Activated naive CD4-positive, alpha-beta T cell (primary cell): ENCODE measurements at places on chromosomes 6 and 20.

DNA sequence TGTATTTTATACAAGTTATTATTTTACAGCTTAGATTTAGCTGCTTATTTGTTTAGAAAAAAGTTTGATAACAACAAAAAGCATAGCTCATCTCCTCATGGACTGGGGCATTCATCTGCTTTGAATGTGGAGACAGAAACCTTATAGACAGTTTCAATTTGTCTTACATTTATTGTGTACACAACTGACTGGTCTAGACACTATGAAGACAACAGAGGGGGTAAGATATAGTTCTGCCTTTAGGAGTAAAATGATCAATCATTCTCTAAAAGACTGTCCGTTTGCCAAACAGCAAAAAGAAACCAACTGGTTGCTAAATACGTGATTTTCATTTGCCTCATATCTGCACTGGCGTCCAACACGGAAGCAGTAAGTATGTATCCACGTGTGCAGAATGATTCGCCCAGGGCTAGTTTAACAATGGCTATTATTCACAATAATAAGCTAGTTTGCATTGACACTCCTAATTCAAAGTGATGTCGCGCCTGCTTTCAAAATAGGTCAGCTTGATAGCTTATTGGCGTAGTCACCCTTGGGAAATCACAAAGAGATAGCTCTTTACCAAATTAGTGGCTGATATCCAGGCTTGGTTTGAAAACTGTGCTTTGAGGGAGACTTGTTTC, 153.6 kb downstream of the BMP2 start:
- DNase-seq: no peak

- no peak for DNase-seq
Observed at GRCh38 chr6:5053038-5053437, 32.1 kb upstream of the PPP1R3G start.

- no peak for DNase-seq
Observed at GRCh38 chr6:139386404-139386803, 12.0 kb upstream of the CITED2 start.

DNA sequence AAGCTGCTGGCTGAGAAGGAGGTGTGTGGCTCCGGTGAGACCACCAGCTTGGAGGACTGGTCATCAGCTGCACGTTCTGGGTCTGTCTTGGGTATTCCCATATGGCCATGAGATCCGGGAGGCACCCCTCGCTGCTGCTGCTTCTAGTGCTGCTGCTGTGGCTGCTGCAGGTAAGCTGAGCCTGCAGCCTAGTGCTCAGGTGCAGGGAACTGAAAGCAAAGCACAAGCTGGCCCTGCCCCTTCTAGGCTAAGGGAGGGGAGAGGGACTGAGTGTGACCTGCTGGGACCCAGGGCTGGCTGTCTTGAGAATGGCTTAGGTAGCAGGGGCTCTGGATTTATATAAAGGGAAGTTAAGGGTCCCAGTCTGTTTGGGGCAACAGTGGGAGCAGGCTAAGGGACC, 403 bp downstream of the CDH26 start:
- no peak for DNase-seq

- no peak for DNase-seq
Observed at GRCh38 chr6:166636191-166636933, 9.3 kb upstream of the RPS6KA2 start.

GRCh38 chr6:43192911-43193310, 10.9 kb downstream of the CUL9 start:
- no peak for DNase-seq

- DNase-seq: no peak
Observed at GRCh38 chr20:6135347-6135746, 12.5 kb upstream of the FERMT1 start.

DNA sequence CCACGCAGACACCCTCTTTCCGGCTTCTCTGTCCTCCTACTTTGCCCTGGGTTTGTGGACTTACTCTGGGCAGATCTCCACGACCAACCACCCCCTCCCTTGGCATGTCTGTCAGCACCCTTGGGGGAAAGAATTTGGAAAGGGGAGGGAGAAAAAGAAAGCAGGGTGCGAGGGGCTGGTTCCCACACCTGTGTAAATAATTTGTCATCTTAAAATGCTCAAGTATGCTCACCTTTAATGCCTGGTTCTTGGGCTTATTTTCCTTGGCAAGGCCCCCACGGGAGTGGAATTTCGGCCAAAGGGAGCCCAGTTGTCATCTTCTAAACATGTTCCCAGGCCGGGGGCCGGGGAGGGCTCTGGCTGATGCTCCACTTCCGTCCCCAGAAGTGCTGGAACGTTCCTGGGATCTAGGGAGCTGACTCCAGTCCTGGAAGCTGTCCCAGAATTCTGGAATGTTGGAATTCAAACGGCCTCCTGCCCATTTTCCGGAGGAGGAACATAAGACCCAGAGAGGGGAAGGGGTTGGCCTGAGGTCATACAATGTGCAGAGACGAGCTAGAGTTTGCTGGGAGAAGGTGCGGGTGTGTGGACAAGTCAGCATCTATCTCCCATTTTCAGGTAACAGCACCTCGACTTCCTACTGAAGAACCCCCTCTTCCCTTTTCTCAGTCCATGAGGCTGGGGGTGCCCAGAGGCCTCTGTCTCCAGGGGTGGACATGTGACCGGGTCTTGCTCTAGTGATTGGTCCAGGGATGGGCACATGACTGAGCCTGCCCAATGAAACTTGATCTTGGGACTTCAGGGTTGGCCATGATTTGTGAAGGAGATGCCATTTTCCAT, 122.3 kb downstream of the CEBPB start:
- DNase-seq: no peak

GRCh38 chr20:6732001-6732447, 35.5 kb upstream of the BMP2 start:
- DNase-seq: no peak

DNA sequence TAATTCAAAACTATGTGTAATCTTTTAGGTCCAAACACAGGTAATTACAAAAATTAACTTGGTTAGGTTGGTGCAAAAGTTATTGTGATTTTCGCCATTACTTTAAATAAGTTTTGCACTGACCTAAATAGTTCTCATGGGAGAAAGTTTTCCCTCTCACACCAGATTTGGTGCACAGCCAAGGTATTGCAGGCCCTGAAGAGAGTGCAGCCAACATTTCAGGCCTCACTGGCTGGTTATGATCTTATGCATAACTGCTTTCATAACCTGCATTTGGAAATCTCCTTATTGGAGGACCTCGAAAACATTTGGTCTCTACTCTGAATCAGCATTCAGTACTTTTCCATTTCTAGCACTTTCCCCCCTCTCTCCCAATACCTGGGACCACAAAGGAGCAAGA, 993.1 kb upstream of the MANEA start:
- no peak for DNase-seq

DNA sequence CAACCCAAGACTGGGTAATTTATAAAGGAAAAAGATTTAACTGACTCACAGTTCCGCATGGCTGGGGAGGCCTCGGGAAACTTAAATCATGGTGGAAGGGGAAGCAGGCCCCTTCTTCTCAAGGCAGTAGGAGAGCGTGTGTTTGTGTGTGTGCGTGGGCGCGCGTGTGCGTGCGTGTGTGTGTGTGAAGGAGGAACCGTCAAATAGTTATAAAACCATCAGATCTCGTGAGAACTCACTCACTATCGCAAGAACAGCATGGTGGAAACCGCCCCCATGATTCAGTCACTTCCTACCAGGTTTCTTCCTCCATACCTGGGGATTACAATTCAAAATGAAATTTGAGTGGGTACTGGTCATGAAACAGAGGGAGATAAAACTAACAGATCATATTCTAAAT, 220.1 kb upstream of the EYS start:
- no peak for DNase-seq

GRCh38 chr6:49563006-49563886, 12.8 kb downstream of the C6orf141 start:
- DNase-seq: no peak
